NB4 (cell line): ENCODE measurements at places on chromosomes 4 and X.

- DNase-seq = no peak
These were observed 38.6 kb downstream of the SLITRK2 start for GRCh38 chrX:145856181-145856580.

- no peak for DNase-seq
These were observed 163.0 kb downstream of the FRMPD4 start for GRCh38 chrX:12301288-12301687.

GRCh38 chr4:53592686-53593501, 1.6 kb upstream of the LNX1 start:
- DNase-seq = peak; percentile 25

GRCh38 chr4:181168011-181168805, 1075.0 kb upstream of the TENM3 start:
- DNase-seq = no peak

DNA sequence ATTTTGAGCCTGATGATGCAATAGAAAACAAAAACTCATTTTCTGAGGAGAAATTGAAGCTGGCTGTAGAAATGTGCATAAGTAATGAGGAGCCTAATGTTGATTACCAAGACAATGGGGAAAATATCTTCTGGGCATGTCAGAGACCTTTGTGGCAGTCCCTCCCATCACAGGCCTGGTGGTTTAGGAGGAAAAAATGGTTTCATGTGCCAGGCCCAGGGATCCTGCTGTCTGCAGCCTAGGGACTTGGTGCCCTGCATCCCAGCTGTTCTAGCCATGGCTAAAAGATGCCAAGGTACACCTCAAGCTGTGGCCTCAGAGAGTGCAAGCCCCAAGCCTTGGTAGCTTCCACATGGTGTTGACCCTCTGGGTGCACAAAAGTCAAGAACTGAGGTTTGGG, 128.7 kb upstream of the ARHGEF9 start:
- DNase-seq = no peak

DNA sequence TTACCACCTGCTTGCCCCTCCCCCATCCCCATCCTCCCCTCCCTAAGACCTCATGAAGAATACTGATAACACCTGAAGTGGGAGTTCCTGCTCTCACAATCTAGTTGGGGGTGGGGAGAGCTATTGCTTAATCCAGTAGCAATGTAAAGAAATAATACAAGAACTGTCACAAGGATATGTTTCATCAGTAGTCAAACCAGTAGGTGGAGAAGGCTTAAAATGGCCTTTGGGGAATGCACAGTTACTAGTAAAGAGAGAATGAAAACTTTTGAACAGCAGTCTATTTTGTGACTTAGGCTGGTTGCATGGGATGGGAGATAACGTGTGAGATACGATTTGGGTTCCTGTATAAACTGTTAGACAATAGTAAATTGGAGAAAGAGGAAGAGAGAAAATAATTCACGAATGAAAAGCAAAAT, 6.0 kb downstream of the GALNT7 start:
- DNase-seq = peak; percentile 70

DNA sequence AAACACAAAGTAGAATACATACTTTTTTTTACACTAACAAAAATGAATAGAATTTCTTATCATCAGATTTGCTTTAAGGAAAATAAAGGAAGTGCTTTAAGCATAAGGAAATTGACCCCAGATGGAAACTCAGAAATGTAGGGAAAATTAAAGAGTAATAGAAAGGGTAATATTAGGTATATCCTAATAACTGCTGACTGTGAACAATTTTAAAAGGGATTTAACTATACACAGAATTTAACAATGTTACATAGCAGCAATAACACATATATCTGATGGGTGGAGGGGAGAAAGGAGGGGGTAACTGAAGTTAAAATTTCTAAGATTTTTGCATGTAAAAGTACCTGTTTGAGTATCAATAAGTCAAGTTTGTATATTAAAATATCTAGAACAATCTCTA, 8.6 kb downstream of the CDKL2 start:
- DNase-seq = no peak

DNA sequence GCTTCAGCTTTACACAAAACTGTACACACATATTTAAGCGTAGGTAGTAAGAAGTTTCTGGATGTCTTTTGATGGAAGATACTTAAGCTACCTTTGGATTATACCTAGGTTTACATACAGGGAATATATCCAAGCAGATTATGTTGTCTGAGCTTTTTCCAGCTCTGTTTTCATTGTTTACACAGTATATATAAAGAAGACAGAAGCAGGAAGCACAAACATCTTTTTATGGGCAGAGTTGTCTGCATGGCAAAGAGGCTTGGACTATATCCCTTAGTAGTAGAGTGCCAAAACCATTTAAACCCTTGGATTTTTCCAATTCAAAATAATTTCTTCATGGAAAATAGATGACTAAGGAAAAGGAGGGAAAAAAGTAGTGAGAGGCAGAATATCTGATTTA, 329.4 kb upstream of the AGA start:
- DNase-seq = no peak

DNA sequence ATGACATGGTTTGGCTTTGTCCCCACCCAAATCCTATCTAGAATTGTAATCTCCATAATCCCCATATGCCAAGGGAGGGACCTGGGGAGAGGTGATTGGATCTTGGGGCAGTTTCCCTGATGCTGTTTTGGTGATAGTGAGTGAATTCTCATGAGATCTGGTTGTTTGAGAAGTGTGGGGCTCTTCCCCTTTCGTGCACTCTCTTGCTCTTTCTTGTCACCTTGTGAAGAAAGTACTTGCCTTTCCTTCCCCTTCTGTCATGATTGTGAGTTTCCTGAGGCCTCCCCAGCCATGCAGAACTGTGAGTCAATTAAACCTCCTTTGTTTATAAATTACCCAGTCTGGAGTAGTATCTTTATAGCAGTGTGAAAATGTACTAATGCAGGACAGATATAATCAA, 36.4 kb upstream of the FREM3 start:
- no peak for DNase-seq

DNA sequence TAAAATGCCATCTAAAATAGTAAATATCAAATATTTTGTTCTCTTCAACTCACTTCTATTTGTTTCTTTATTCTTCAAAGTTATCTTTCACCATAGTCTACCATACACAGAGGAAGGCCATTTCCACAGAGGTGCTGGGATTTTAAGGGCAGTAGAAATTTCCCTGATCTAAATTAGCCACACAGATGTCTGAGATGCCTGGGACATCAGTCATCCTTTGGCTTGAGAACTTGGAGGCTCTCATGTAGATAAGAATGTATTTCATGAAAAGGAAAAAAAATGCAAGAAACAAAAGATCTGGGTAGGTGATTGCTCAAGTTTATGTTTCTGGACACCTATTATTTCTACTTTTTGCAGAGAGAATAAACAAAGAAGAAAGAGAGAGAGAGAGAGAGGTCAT, 1008.2 kb downstream of the NLGN4X start:
- DNase-seq = no peak

GRCh38 chr4:183422962-183423631, 21.3 kb upstream of the CDKN2AIP start:
- no peak for DNase-seq

DNA sequence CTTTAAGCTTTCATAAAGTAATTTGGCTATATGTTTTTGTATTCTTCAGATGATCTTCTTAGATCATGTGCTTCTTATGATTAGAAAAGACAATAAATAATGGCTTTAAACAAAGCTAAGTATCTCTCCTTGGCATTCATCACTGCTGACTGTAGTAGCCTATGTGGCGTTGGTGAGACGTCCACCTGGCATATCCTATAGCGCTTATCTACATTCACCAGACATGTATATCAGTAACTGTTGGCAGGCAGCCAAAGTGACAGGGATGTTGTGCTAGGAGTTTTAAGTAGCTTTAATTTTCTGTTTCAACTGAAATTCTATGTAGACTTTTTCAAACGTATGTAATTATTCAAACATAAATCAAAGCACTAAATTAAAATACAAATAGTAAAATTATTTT, 276.4 kb downstream of the IL15 start:
- no peak for DNase-seq

- peak; percentile 82 for DNase-seq
These were observed 51.6 kb downstream of the RTL5 start for GRCh38 chrX:72080150-72080549.

DNA sequence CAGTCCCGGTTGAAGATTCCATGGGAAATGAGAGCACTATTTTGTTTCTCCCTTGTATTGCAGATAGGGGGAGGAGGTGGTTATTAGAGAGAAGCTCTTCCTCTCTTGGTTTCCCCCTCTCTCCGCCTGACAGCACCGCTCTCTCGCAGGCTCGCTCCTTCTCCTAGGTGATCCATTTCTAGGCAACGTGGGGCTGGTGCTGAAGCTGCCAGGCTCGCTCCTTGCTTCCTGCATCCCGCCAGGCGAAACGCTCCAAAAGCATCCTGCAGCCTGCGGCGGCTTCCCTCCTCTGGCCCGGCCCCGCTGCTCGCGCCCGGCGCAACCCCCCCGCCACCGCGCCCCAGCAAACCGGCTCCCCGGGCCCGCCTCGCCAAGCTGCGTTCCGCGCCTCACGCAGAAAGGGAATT, at the start of gene GRID2:
Gene GRID2, plus strand, starts transcription at position 346 of the 407 bp plus-strand sequence.
- DNase-seq = no peak

DNA sequence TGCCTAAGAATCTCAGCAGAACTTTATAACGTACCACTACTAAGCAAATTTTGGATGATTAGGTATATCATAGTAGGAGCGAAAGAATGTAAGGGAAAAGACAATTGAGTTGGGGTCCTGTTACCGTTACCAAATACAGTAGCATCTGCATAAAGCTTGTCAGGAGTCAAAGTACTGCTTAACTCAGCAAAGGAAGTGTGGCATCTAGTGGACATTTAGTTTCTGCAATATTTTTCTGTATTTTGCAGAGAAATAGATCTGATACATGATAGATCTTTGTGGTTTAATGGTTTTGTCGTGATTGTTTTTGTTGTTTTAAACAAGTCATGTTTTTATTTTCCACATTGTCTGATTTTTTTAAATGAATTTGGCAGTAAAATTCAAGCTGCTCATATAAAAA, 81.0 kb upstream of the SMARCAD1 start:
- DNase-seq = peak; percentile 12

DNA sequence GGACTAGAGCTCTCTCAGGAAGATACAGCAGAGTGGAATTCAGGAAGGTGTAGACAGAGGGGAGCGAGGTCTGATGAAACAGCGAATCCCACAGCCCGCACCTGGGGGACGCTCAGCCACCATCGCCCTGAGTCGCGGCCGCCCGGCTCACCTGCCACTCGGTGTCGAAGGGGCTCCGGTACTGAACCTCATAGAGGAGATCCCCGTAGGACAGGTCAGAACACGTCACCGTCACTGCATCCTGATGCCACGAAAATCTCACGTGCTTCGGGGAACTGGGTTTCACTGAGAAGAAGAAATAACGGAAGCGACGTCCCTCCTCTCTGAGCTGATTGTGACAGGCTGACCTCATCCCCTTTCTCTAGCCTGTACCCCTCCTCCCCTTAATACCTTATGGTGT, 10.2 kb downstream of the CRLF2 start:
- no peak for DNase-seq

- peak; percentile 2 for DNase-seq
These were observed 76.7 kb upstream of the TAB3 start for GRCh38 chrX:30965767-30966166.

DNA sequence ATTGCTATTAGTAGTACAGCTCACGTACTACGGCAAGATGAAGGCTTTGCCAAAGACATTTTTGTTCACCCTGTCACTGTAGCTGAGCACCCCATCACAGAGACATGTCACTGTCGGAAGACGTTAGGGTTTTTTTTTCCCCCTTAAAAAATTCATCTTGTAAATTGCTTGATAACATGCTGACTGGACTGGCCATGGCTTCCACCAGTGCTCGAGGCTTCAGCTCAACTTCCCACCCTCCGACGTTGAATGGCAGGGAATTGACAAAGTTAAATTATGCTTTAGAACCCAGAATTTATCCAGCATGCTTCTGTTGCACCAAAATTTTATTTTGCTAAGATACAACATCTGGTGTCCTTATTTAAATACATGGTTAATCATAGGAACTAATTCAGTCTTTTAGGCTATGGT, 707 bp upstream of the OTUD4 start:
- DNase-seq = no peak

DNA sequence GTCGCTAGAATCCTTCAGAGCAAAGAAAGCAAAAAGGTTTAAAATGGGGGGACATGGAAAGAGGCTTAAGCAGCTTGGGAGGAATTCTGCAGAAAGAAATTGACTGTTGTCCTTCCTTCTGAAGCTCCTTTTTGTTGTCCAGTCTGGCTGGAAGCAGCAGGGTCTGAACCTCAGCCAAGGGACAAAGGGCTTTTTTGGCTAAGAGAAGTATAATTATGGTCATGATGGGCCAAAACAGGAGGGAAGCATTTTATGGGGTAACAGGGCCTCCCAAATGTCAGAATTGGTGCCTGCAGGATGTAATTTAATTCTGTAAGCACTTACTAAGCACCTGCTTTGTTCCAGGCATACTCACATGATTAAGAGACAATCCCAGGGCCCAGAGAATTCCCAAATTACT, 74.2 kb upstream of the CPEB2 start:
- DNase-seq = no peak

- DNase-seq = no peak
These were observed 107.3 kb downstream of the CPEB2 start for GRCh38 chr4:15109600-15109999.

DNA sequence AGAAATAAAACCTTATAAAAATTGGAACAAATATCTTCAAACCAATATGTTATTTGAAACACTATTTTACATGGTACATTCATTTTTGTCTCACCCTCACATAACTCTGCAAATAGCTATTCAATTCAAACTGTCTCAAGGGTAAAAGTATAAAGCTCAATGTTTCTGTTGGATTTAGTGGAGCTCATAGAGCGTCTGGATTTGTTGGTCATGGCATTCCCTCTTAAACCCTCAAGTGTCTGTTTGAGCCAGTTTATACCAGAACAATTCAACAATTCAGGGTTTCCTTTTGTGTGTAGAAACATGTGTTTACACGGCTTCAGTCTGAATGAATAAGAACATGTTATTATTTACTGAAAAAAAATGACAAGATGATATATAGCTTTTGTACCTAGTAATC, 161.6 kb downstream of the PCDH18 start:
- DNase-seq = no peak

- DNase-seq = peak; percentile 60
These were observed 3.1 kb upstream of the ZFX start for GRCh38 chrX:24146283-24146949.

DNA sequence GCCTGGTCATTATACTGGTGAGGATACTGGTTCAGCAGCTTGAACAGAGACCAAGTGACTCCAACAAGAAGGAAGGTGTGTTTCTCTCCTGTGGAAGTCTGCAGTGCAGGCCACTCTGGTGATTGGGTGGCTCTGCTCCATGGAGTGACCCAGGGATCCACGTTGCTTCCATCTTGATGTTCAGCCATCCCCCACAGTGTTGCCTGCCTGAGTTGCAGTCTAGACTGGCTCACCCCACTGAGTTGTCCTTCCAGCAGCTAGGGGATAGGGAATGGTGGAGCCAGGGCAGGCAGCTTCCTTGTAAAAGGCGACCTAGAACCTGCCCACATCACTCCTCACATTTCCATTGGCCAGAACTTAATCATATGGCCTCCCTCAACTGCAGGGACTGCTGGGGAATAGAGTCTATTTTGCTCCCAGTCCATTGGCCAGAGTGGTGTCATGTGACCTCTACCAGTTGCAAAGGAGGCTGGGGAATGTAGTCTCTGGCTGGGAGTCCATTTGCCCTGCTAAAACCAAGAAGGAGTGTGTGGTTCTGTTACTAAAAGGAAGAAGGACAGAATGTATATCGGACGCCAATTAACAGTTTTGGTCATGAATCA, 8.0 kb downstream of the MAN2B2 start:
- peak; percentile 66 for DNase-seq

- DNase-seq = no peak
These were observed 1066.8 kb upstream of the ADGRL3 start for GRCh38 chr4:60133375-60133774.
